Endothelial cell (in vitro differentiated cells): ENCODE measurements at places on chromosomes 1 and 21. TPM values are rescaled to one million over a fixed set of nuclear protein-coding genes. Genes with fewer than 3 reads are reported as not detected.

The TESK2 gene
- total RNA-seq = 8.0 TPM

The PGLYRP3 gene
- total RNA-seq = 1.1 TPM

GRCh38 chr1:61961009-61961408 is 218.7 kb downstream of the PATJ start:
- H3K4me3 ChIP-seq = no peak overlapping the region
- DNase-seq = no peak
- H3K36me3 ChIP-seq = no peaks in the 10 kb centered on the region
- H3K4me1 ChIP-seq = peaks cover 3% of the 10 kb centered on the region
- H3K27me3 ChIP-seq = no peaks in the 10 kb centered on the region
- H3K27ac ChIP-seq = no peak overlapping the region

GRCh38 chr1:25173809-25174340 is 58.4 kb downstream of the SYF2 start:
- H3K36me3 ChIP-seq = peaks cover 4% of the 10 kb centered on the region
- no peak for DNase-seq
- no peak overlapping the region for H3K4me3 ChIP-seq
- H3K27me3 ChIP-seq = peaks cover 1% of the 10 kb centered on the region
- no peak overlapping the region for H3K27ac ChIP-seq
- H3K4me1 ChIP-seq = no peaks in the 10 kb centered on the region

- no peaks in the 10 kb centered on the region for H3K27me3 ChIP-seq
- H3K27ac ChIP-seq = no peak overlapping the region
- H3K36me3 ChIP-seq = peaks cover 4% of the 10 kb centered on the region
Measured at GRCh38 chr1:239587066-239587465, 200.7 kb downstream of the CHRM3 start.

DNA sequence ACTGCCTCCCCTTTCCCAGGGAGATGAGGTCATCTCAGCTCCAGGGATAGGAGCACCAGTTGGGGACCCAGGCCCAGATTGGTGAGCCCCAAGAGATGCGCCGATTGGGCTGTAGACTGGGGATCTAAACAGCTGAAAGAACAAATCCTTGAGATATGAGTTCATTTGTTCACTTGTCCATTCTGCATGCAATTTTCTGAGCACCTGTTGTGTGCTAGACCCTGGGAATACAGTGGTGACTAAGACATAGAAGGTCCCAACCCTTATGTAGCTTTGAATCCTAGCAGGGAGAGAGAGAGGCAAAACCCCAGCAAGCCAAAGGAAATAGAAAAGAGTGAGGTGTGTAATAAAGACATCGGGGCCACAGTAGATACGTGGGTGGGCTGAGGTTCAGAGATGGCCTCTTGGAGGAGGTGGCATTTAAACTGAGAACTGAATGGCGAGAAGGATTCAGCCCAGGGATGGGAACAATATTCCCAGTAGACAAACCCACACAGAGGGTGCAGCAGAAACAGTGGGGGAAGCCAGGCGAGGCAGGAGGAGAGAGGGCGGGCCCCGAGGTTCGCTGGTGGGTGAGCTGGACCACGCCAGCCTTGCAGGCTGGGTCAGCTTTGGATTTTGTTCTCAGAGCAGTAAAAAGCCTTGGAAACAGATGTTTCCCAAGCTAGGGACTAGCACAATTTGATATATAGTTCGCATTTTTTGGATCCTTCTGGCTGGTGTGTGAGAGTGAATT is 105.6 kb upstream of the ACTL8 start:
- peaks cover 10% of the 10 kb centered on the region for H3K27me3 ChIP-seq
- H3K27ac ChIP-seq = no peak overlapping the region
- H3K36me3 ChIP-seq = no peaks in the 10 kb centered on the region
- H3K4me3 ChIP-seq = no peak overlapping the region

DNA sequence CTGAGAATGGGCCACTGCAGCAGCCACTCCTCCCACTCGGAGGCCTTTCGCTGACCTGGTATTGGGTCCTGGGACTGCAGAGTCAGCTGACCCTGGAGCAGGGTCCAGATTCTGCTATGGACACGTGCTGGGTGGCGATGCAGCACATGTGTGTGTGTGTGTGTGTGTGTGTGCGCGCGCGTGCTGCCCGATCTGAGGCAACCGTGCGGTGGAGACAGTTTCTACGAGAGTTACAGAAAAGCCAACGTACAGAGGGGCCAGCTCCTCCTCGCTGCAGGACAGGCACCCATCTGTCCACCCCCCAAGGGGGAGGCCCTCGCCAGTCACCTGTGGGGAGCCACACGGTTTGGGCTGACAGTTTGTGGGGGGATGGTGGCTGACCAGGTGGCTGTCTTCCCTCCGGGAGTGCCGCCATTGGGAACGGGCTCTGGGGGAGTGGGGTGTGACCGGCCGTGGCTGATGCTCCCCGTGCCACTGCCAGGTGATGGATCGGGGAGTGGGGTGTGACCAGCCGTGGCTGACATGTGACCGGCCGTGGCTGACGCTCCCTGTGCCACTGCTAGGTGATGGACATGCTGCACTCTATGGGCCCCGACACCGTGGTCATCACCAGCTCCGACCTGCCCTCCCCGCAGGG is 24.0 kb downstream of the CSTB start:
- H3K4me1 ChIP-seq = no peaks in the 10 kb centered on the region
- peaks cover 9% of the 10 kb centered on the region for H3K27me3 ChIP-seq
- H3K36me3 ChIP-seq = peaks cover 29% of the 10 kb centered on the region
- no peak for DNase-seq
- no peak overlapping the region for H3K4me3 ChIP-seq
- H3K27ac ChIP-seq = no peak overlapping the region

DNA sequence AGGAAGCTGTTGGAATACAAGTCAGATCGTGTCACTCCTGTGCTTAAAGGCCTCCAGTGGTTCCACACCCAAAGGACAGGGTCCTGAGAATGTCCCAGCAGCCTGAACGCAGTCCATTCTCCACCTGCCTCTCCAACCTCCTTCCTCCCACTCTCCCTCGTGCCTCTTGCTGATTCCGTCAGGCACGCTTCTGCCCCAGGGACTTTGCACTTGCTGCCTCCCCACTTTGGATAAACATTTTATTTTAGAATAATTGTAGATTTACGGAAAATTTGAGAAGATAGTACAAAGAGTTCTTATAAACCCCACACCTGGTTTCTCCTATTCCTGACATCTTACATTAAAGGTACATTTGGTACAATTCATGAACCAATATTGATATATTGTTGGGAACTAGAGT is 28.4 kb upstream of the LDLRAP1 start:
- peaks cover 9% of the 10 kb centered on the region for H3K36me3 ChIP-seq
- no peak overlapping the region for H3K27ac ChIP-seq
- no peak for DNase-seq
- H3K4me1 ChIP-seq = no peaks in the 10 kb centered on the region

GRCh38 chr1:211469938-211470529 is 21.9 kb downstream of the RD3 start:
- H3K36me3 ChIP-seq = no peaks in the 10 kb centered on the region
- no peaks in the 10 kb centered on the region for H3K27me3 ChIP-seq
- H3K27ac ChIP-seq = no peak overlapping the region
- H3K4me3 ChIP-seq = no peak overlapping the region

DNA sequence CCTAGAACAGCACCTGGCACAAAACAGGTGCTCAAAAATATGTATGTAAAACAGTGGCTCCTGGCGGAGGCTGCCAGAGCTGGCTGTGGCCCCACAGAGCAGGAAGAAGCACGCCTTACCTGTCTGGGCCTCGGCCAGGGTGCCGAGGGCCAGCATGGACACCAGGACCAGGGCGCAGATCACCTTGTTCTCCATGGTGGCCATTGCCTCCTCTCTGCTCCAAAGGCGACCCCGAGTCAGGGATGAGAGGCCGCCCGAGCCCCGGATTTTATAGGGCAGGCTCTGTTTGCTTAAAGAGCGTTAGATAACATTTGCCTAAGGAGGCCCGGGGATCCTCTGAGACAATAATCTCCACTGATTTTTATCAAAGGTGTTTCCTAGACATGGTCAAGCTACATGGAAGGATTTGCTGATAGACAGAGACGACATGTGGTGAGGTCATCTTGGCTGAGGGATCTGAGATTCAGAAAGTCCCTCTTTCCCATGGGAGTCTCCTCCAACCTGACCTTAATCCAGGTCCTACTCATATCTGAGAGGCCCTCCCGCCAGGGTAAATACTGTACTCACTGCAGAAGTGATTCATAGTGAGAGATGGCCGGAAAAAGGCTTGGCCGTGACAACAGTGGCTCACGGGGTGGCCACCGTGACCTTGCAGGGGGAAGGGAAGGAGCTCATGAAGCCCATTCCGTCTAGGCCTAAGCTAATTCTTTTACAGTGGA is at the start of gene TFF1:
Gene TFF1 (minus strand): TSS at position 244 of the 719 bp plus-strand sequence. CDS start 40 bp downstream, at position 204.
- peaks cover 4% of the 10 kb centered on the region for H3K36me3 ChIP-seq
- DNase-seq = no peak
- peaks cover 3% of the 10 kb centered on the region for H3K4me1 ChIP-seq

DNA sequence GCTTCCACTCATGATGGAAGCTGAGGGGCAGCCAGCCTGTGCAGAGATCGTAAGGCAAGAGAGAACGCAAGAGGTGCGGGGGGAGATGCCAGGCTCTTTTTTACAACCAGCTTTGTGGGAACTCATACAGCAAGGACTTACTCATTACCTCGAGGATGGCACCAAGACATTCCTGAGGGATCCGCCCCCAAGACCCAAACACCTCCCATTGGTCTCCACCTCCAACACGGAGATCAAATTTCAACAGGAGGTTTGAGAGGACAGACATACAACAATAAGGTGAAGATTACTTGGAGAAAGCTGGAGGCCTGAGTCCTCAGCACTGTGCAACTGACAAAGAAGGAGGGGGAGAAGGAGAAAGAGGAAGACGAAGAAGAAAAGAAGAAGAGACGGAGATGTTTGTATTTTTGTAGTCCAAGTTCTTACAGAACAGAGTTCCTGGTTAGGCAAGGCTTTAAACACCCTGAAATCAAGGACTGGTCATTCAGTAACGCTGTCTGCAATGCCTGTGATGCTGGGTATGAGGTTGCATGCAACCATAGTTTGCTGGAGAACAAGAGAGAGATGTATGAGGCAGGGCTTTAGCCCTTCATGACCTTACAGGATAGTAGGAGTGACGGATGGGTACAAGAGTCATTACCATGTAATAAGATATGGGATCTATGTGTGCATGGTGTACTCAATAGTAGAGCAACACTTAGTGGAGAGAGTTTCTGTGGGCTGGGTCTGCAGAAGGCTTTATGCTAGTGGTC is 19.7 kb upstream of the GALNT2 start:
- H3K4me3 ChIP-seq = no peak overlapping the region
- no peaks in the 10 kb centered on the region for H3K36me3 ChIP-seq
- H3K4me1 ChIP-seq = no peaks in the 10 kb centered on the region
- H3K27me3 ChIP-seq = no peaks in the 10 kb centered on the region
- DNase-seq = no peak
- H3K27ac ChIP-seq = no peak overlapping the region
